Large intestine (tissue), 12 donors: ENCODE measurements at places on chromosomes 5 and 9. TPM values are rescaled to one million over a fixed set of nuclear protein-coding genes. Genes with fewer than 3 reads are reported as not detected.

Gene FOXD1
- polyA plus RNA-seq, result 0.04 TPM

Gene CORO2A
- 57.6 TPM for polyA plus RNA-seq

Gene NR5A1
- 0.09 TPM for polyA plus RNA-seq

Gene CCNI2
- polyA plus RNA-seq, result 10.1 TPM

Gene ROR2
- polyA plus RNA-seq, result 17.5 TPM

Gene BARHL1
- polyA plus RNA-seq, result 0.01 TPM

DNA sequence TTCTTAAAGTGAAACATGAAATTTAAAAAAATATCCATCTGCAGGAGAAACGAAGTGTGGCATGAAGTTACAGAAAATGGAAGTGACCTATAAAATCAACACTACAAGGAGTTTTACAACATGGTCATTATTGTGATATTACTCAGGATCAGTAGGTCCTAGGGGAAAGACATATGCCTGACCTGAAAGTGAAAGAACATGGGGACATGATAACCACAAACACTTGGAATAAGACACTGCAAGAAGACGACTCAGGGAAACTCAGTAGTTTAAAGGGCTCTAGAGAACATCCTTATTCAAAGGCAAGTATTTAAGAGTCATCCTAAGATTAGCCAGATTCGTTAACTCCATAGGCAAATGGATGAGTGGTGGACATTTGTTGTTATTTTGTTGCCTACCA is 19.9 kb upstream of the LPAR1 start:
- DNase-seq, result no peak
- peaks cover under 1% of the 10 kb centered on the region for H3K27me3 ChIP-seq
- no peak overlapping the region for H3K27ac ChIP-seq
- no peak overlapping the region for H3K4me3 ChIP-seq

- no peaks in the 10 kb centered on the region for H3K36me3 ChIP-seq
- peaks cover 4% of the 10 kb centered on the region for H3K4me1 ChIP-seq
- DNase-seq, result peak; percentile 85
- peak overlapping the region; percentile 56 for H3K4me3 ChIP-seq
- peak overlapping the region; percentile 40 for H3K27ac ChIP-seq
- H3K27me3 ChIP-seq, result no peaks in the 10 kb centered on the region
Measured at GRCh38 chr5:157651623-157652376, 438 bp downstream of the SOX30 start.

DNA sequence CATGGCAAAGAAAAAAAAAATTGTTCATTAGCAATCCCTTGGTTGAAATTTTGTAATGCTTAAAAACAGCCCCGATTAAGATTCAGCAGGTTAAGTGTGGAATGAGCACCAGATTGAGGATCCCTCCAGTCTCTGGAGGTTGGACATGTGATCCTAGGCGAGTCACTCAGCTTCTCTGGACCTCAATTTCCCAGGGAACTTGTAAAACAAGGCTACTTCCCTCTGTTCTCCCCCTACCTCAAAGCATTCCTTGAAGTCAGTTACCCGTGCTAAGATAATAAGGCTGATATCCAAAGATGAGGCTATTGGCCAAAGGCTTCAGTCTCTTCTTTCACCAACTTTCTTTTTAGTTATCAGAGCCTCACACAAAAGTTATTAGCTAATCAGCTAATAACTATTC is 2.9 kb downstream of the KLHL3 start:
- no peak overlapping the region for H3K4me3 ChIP-seq
- no peak overlapping the region for H3K27ac ChIP-seq
- H3K27me3 ChIP-seq, result no peaks in the 10 kb centered on the region

DNA sequence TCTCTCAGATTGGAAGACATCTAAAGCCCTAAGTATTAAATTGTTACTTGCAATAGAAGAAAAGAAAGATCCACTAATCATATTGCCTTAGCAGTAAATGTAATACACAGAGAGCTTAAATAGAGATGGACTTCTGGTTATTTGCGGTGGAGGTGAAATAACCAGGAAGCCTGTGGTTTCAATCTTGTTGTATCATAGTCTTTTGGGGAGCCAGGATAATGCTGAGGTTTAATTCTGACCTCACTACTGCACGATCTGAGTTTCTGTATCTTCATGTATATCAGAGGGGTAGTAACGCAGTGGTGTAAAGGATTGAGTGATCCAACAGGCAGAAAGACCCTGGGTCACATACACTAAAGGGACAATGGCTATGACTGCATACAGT is 71.7 kb downstream of the ANKRD55 start:
- no peak for DNase-seq
- no peak overlapping the region for H3K4me3 ChIP-seq
- no peaks in the 10 kb centered on the region for H3K36me3 ChIP-seq
- no peaks in the 10 kb centered on the region for H3K4me1 ChIP-seq
- H3K27me3 ChIP-seq, result no peaks in the 10 kb centered on the region

GRCh38 chr5:67248703-67249589 is 52.3 kb upstream of the CD180 start:
- H3K27ac ChIP-seq, result no peak overlapping the region
- DNase-seq, result no peak
- no peak overlapping the region for H3K4me3 ChIP-seq
- H3K4me1 ChIP-seq, result no peaks in the 10 kb centered on the region

GRCh38 chr5:56402266-56403220 is 169.4 kb upstream of the ANKRD55 start:
- H3K27me3 ChIP-seq, result no peaks in the 10 kb centered on the region
- DNase-seq, result peak; percentile 49
- H3K4me3 ChIP-seq, result no peak overlapping the region
- H3K36me3 ChIP-seq, result no peaks in the 10 kb centered on the region

GRCh38 chr5:178476531-178476930 is 113.7 kb downstream of the COL23A1 start:
- H3K4me3 ChIP-seq, result no peak overlapping the region
- H3K4me1 ChIP-seq, result no peaks in the 10 kb centered on the region
- no peaks in the 10 kb centered on the region for H3K36me3 ChIP-seq
- no peak for DNase-seq

GRCh38 chr9:16133556-16134227 is 580.8 kb downstream of the CCDC171 start:
- no peak overlapping the region for H3K4me3 ChIP-seq
- no peaks in the 10 kb centered on the region for H3K4me1 ChIP-seq
- H3K27me3 ChIP-seq, result peaks cover 2% of the 10 kb centered on the region
- no peak overlapping the region for H3K27ac ChIP-seq
- DNase-seq, result peak; percentile 69
- no peaks in the 10 kb centered on the region for H3K36me3 ChIP-seq

GRCh38 chr9:136599811-136600660 is 54.2 kb upstream of the NOTCH1 start:
- peaks cover 10% of the 10 kb centered on the region for H3K27me3 ChIP-seq
- H3K4me3 ChIP-seq, result no peak overlapping the region
- peak; percentile 53 for DNase-seq
- peaks cover 48% of the 10 kb centered on the region for H3K4me1 ChIP-seq
- no peaks in the 10 kb centered on the region for H3K36me3 ChIP-seq

- H3K36me3 ChIP-seq, result no peaks in the 10 kb centered on the region
- DNase-seq, result no peak
- H3K27me3 ChIP-seq, result no peaks in the 10 kb centered on the region
- no peak overlapping the region for H3K4me3 ChIP-seq
- H3K4me1 ChIP-seq, result no peaks in the 10 kb centered on the region
Measured at GRCh38 chr5:3698412-3698811, 102.8 kb downstream of the IRX1 start.
